COR-L47 (cell line): ENCODE measurements at places on chromosomes 13 and 19.

DNA sequence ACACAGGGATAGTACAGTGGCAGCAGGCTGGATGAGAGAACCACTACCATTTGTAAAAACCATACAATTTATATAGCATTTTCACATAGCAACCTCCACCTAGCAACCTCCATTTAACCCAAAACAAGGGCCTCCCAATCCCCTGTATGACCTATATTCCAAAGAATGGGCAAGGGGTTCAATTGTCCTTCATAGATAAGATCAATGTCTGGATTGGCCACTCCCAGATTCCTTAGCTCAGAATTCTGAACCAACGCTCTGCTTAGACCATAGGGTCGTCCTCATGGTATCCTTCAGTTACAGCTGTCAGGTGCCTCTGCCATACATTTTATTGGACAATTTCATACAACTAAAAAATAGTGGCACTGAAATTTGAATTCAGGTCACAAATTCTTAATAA is 166.2 kb downstream of the KCTD12 start:
- DNase-seq: no peak

GRCh38 chr19:32622002-32622401 is 41.0 kb downstream of the PDCD5 start:
- no peak for DNase-seq

- no peak for DNase-seq
These were observed 1.1 kb downstream of the A1BG start for GRCh38 chr19:58351990-58352755.

- no peak for DNase-seq
These were observed 21.3 kb downstream of the RNF6 start for GRCh38 chr13:26200811-26201210.

DNA sequence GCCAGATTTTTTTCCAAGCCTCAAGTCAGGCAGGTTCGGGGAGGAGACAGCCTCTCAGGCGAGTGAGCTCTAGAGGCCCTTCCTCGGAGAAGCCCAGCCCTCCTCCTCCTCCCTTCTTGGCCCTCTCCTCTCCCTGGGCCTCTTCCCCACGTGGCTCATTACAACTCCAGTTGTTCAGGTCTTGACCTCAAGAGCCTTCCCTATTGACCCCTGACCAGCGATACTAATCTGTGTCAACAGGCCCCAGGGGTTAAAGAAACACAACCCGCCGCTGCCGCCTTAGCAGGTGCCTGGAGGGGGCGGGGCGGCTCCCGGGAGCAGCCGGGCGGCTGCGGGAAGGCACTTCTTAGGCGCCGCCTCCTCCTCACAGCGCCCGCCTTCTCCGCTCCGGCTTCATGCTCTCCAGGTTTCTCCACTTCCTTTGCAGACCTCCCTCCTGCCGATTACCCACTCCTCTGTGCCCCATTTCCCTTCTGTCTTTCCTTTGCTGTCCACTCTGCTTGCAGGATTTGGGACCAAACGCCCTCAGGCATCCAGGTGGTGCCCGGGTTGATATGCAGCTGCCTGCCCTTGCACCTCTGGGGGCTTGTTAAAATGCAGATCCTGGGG is 51.0 kb downstream of the LYL1 start:
- DNase-seq: peak; percentile 60

DNA sequence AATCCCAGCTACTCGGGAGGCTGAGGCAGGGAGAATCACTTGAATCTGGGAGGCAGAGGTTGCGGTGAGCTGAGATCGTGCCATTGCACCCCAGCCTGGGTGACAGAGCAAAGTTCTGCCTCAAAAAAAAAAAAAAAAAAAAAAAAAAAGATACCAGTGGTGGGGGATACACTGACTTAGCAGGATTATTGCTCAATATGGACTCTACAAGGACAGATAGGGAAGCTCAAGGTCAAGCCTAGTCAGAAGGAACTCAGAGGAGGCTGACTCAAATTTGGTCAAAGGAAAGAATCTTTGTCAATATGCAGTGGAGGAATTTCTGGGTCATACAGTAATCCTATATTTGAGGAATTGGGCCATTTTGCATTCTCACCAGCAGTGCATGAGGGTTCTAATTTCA is 6.7 kb upstream of the DIAPH3 start:
- DNase-seq: no peak

DNA sequence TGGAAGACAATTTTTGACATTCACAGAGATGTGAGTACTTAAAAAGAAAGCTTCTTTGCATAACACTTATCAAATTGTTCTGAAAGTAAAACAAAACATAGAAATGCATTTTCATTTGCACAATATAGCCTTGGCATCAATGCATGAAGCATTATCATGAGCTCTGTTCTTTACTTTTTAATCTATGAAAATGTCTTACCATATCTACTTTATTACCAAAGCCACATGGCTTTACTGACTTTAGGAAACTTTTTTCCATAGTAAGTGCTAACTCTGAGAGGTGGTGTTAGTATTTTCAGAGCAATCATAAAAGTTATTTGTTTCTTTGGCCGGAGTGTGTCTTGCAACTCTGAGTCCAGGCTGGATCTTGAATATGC is 10.5 kb downstream of the TNFRSF19 start:
- DNase-seq: no peak

DNA sequence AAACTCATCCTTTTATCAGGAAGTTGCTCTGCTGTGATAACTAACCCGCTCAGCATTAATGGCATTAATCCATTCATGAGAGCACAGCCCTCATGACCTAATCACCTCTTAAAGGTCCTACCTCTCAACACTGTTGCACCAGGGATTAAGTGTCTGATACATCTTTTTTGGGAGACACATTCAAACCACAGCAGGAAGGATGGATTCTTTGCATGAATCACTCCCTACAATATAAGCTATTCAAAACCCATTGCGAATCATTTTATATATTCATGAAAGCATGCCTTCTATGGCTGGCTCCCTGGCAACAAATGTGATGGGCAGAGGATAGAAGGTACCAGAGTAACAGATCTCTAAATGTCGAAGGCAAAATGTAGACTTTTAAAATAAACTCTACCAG is 27.6 kb downstream of the ARL11 start:
- DNase-seq: no peak

- no peak for DNase-seq
These were observed 809.5 kb upstream of the SLITRK6 start for GRCh38 chr13:86608701-86609100.

GRCh38 chr13:35473206-35473775 is 3.2 kb downstream of the MAB21L1 start:
- no peak for DNase-seq

GRCh38 chr19:46600384-46601317 is 479 bp upstream of the CALM3 start:
- peak; percentile 99 for DNase-seq

DNA sequence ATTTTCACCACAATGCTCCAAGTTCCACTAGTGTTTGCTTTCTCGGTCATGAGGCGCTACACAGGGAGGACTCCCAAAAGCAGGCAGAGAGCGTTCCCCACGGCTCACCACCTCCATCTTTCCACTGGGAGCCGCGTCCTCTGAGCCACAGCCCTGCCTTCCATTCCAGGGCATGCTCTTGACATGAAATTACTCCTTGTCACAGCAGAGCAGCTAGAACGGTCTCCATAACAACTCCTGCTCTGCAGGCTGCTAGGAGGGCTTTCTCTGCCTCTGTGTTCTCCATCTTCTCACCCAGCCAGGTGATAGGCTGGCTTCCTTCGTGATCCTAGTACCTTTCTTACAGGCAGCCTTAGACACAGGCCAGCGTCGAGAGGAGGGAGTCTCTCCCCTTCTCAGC is 171.8 kb upstream of the UBL3 start:
- no peak for DNase-seq

- no peak for DNase-seq
These were observed 913.2 kb downstream of the DIAPH3 start for GRCh38 chr13:59250336-59251189.

DNA sequence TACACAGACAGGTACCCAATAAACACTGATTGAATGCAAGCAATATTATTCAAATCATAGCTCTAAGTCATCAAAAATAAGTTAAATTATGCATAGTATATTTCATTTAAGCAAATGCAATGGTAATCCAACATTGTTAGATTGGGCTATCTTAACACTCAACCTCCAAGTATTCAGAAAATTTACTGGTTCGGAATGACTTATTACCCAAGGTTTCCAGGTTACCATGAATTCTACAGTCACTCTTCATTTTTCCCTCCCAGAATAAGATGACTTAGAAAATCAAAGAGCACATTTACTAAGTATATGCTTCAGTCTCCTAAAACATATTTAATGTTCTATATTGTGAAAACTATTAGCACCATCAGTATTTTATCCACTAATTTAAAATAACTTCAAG is 6.0 kb downstream of the UBL3 start:
- DNase-seq: no peak

GRCh38 chr19:34578751-34579150 is 97.2 kb downstream of the WTIP start:
- DNase-seq: no peak

- no peak for DNase-seq
These were observed 284.2 kb downstream of the TBC1D4 start for GRCh38 chr13:75197803-75198202.

DNA sequence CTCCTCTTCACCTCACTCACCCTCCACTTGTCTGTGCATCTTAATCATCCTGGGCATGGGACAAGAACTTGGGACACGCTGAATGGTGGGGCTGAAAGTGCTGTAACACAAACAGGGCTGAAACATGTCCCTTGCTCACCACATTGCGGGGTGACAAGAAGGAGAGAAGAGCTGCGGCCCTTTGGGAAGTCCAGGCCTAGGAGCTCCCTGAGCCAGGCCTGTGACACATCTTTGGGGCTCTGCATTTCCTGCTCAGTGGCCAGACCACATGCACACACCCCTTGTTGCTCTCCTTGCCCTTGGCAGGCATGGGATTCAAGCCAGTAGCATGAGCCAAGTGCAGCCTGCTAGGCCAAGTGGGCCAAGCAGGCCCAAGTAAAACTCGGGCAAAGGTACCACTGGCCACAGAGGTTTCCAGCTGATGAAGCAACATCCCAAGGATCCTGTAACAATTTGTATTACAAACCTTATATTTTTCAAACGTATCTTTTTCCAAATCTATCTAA is 1384.3 kb upstream of the PCDH20 start:
- no peak for DNase-seq

DNA sequence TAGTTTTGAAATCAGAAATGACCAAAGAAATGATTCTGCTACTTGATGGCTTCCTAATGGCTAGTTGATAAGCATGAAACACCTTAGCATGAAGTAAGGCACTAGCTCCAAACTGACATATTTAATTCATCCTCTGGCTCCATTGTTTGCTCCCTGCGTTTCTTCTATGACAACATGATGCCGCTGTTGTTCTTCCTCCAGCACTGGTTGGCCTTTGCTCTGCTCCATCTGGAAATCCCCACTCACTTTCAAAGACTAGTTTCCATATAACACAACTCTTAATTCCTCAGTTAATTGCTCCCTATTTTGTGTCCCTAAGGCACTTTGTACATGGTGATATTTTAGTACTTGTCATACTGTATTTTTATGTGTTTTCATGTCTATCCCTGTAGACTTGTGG is 151.6 kb downstream of the GPC6 start:
- DNase-seq: no peak

DNA sequence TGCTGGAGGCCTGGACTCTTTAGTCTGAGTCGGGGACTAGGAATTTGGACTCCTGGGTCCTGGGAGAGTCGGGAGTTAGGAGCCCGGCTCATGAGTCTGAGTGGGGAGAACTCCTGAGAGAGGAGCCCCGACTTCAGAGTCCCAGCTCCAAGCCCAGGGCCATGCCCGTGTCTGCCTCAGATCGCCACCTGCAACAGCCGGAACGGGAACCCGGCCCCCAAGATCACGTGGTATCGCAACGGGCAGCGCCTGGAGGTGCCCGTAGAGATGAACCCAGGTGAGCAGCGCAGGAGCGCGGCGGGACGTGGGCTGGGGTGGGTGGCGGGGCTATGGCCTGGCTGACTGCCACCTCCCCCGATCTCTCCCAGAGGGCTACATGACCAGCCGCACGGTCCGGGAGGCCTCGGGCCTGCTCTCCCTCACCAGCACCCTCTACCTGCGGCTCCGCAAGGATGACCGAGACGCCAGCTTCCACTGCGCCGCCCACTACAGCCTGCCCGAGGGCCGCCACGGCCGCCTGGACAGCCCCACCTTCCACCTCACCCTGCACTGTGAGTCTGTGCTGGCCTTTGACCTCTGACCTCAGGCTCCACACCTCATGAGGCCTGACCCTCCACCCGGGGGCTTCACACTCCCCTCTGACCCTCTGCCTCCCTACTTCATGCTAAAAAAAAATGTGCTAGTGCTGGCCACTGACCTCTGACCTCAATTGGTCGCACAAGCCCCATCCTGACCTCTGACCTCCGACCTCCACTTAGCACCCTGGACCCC is 4.4 kb downstream of the BCAM start:
- DNase-seq: no peak

DNA sequence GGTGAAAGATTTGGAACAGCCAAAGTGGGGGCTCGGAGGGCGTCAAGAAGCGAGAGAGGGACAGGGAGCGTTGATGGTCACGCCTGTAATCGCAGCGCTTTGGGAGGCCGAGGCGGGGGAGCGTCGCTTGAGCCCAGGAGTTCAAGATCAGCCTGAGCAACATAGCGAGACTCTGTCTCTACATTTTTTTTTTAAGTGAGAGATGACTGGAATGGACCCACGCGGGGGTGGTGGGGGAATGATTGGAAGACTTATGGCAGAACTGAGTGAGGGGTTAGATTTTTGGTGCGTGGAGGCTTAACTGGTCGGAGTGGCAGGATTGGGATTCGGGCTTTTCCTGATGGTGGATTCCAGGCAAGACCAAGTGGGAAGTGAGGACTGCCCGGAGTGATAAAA is 725 bp downstream of the PSMD8 start:
- no peak for DNase-seq

- DNase-seq: peak; percentile 23
These were observed 666 bp downstream of the BIVM start for GRCh38 chr13:102799426-102800144.

GRCh38 chr13:69324090-69324886 is 783.3 kb upstream of the ATXN8OS start:
- DNase-seq: peak; percentile 46

DNA sequence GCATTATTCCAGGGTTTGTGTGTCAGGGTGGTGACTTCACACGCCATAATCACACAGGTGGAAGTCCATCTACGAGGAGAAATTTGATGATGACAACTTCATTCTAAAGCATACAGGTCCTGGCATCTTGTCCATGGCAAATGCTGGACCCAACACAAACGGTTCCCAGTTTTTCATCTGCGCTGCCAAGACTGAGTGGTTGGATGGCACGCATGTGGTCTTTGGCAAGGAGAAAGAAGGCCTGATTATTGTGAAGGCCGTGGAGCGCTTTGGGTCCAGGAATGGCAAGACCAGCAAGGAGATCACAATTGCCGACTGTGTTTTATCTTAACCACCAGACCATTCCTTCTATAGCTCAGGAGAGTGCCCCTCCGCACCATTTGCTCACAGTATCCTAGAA is 18.2 kb upstream of the SLC25A30 start:
- no peak for DNase-seq

DNA sequence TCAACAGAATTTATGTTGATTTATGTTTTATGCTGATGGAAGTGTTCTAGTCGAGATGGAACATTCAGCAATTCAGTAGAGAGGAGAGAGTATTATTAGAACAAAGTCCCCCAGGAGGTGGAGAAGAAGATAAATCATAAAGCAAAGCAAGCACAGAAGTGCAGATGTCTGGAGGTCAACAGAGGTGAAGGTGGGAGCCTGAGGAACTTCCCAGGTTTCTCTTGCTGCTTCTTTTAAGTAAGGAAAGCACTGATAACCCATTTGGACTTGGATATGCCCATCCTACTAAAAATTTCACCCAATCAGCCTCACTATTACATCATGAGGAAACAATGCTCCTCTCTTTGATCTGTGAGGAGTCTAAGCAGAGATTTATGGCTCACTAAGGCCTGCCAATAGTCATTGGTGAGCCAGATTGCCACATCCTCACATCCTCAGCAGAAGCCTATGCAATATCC is 98.8 kb downstream of the EPSTI1 start:
- DNase-seq: no peak
